NCI-H2081 (cell line): ENCODE measurements at places on chromosomes 4 and X.

DNA sequence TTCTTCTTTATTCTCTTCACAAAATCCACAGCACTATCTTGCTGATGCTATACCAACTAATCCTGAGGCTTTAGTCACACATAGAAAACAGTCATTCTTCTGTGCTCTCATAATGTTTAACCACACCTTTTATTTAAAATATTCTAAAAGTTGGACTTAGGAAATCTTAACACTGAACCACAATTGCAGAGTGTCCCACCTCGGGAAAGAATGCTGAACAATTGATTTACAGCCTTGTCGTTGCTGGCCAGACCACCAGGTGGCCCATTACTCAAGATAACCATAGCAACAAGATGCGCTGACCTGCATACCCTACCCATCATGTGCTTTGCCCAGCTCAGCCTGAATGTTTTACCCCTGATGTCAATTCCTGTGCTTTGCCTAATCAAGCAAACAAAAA is 100.8 kb downstream of the ARSJ start:
- DNase-seq, result no peak

GRCh38 chrX:16772460-16772859 is 13.8 kb upstream of the TXLNG start:
- no peak for DNase-seq

DNA sequence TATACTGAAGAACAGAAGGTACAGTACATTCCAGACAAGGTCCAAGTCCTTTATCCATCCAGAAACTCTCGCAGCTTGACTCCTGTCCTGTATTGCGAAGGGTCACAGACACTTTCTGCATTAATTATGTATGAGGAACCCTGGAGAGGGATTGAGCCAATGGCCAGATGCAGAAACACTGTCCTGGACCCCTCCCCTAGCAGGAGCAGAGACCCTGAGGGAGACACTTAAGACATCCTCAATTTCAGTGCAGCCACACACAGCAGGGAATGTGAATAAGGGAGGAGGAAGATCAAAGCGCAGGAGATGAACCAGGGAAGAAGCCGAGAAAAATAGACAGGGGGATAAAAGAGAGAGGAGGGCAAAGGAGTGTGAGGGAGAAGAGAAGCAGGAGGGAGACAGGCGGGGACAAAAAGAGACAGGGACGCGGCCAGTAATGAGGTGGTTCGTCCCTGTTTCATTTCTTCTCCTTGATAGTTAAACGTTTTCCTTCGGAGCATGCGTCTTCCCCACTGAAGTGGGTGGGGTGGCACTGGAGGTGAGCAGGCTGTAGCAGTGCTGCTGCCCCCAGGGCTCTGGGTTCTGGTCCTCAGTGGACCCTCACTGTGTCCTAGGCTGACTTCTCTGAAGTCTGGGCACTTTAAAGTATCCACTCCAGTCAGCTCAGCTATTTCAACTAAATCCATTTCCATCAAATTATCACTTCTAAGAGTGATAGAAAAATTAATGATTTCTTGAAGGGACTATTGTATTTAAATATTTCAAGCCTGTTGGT is 356.4 kb upstream of the NOCT start:
- no peak for DNase-seq

- DNase-seq, result no peak
Measured at GRCh38 chr4:137310166-137310565, 222.1 kb downstream of the PCDH18 start.

DNA sequence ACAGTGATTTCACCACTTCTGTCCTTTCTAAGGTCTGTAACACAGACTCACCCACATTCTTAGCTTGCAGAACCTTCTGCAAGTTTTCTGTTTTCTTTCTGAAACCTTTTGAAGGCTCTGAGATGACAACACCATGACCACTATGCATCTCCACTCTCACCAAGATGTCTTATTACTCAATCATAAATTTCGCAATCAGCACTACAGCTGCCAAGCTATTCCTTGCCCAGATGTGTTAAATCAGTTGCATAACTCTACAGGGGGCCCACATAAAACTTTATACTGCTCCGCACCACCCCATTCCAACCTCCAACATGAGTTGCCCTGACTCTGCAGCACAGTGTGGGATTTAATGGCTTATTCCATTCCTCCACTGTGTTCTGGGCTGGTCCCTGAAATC is 229.9 kb downstream of the COL25A1 start:
- DNase-seq, result no peak

DNA sequence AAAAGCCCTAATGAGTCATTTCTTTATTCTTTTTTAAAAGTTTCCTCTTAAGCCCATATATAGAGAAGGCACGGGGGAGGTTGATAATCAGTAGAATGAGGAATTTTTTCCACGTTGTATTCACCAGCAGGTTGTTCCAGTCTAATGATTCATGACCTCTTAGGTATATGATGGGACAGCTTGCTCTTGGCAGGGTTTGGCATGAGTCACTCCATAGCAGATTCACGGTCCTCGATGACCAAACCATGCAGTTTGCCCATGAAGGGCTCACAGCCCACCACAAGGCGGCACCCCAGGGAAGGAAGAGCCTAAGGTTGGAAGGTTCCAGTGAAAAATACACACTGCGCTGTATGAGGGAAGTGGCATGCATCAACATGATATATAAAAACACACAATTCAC is 623.8 kb upstream of the DIPK2B start:
- DNase-seq, result peak; percentile 10

- DNase-seq, result no peak
Measured at GRCh38 chr4:5749568-5749967, 38.6 kb downstream of the EVC start.

DNA sequence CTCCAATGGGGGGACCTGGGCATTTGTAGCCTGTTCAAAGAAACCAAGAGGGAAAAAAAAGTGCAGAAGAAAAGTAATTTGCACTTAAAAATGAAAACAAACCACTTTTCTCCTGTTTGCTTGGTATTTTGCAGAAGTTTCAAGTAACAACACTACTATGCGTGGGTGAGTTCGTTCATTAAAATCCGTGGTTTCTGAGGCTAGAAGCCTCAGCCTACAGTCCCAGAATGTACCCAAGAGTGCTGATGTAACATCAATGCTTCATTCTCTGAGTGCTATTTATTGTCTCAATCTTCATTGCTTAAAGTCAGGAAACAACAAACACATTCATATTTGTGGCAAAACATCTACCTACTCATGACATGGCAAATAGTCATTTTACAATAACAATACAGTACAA is 29.2 kb downstream of the LGI2 start:
- DNase-seq, result no peak

- peak; percentile 84 for DNase-seq
Measured at GRCh38 chr4:117796677-117797076, 237.6 kb upstream of the NDST3 start.

DNA sequence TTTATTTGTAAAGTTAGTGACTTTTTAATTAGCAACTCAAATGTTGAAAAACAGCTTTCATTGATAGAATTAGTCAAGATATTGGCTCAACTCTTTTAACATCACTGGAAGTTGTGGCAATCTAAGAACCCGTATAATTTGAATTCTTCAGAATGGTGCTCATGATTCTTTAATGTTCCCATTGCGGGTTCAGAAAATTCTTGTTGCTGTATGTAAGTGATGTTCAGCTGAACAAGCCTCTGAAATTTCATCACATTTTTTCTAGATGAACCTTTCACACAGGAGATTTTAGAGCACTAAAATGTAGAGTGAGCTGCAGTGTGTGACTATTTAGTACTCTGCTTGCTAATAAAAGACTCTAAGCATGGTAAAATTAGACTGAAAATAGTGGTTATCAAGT is 1317.7 kb downstream of the FSTL5 start:
- DNase-seq, result no peak

DNA sequence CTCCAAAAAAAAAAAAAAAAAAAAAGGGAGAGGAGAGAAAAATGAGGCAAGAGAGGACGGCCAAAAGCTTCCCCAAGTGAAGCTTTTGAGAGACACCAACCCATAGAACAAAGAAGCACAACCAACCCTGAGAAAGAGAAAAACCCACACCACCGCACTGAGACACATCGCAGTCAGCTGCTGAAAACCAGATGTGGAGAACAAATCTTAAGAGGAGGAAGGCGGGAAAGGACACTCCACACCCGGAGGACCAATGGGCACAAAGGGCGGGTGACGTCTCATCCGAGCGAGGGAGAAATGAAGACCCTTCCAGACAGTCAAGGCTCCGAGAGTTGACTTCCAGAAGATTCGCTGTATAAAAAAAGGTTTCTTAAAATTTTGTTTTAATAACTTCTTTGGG is 112.1 kb downstream of the AFAP1 start:
- no peak for DNase-seq

DNA sequence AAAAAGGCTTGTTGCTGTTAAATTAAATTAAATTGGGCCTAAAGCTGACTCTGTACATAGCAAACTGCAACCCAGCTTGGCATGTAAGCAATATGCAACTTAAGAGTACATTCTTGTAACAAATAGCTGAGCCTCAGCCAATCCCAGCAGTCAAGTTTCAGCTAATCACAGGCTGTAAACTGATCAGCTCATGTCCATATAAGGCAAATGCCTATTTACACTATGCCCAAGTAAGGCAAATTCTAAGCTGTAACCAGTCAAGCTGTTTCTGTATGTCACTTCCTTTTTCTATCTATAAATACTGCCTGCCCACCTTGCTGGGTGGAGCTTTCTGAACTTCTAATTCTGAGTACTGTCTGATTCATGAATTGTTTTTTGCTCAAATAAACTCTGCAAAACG is 429.1 kb upstream of the FTHL17 start:
- DNase-seq, result no peak

DNA sequence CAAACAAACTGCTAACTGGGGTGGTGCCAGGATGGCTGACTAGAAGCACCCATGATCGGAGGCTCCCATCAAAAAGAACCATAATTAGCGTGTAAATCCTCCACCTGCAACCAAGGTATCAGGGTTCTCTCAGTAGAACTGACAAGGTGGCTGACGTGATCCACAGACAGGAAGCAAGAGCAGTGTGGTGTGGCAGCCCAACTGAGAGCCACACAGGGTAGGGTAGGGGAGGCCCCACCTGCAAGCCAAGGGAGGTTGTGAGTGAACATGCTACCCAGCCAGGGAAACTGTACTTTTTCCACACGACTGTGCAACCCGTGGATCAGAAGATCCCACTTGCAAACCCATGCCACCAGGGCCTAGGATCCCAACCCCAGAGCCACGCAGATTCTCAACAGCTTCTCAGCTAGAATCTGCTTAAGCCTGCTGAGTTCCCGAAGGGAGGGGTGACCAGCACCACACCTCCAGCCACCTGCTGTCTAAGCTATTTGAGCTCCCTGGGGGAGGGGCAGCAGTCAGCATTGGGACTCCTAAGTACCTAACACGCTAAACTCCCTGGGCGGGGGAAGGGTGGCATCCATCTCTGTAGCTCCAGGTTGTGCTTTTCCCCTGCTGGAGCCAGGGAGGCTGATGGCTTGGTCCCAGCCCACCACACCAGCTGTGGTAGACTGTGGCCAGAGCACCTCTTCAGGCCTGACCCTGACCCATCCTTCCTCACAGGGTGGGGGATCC is 425.1 kb downstream of the GPM6A start:
- no peak for DNase-seq
